ENCODE measurements at places on chromosomes 7 and 10.
A peak's percentile ranks its signal among the peaks of the same experiment; 100 is the strongest.

DNA sequence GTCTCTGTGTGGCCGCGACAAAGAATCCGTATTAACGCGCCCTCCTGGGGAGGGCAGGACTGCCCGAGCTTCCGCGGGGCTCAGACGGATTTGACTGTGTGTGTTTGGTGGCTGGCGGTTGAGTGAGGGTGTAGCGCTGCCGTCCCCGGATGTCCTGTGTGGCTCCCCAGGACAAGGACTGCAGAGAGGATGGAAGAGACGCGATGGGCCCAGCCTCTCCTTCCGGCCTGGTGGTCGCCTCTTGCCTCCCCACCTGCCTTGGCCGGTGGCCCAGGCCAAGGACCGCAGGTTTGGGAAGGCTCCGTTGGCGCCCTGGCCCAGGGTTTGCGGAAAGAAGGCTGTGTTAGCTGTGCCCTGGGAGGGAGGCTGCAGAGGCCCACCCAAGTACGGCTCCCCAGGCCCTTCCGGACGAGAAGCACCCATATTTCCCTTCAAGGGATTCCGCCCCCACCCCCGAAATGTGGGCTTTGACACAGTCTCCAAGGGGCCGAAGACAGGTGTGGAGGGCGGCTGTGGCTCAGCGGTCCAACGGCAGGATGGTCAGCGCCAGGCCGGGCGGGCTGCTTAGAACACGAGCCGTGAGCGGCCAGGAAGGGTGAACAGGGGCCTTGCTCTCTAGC, 2.3 kb downstream of the UNCX start:
- DNase-seq, result no peak

GRCh38 chr10:118596426-118597124, 1.1 kb upstream of the PRLHR start:
- DNase-seq, result peak; percentile 46

- DNase-seq, result no peak
Measured at GRCh38 chr7:47376991-47377616, 204.8 kb downstream of the TNS3 start.

DNA sequence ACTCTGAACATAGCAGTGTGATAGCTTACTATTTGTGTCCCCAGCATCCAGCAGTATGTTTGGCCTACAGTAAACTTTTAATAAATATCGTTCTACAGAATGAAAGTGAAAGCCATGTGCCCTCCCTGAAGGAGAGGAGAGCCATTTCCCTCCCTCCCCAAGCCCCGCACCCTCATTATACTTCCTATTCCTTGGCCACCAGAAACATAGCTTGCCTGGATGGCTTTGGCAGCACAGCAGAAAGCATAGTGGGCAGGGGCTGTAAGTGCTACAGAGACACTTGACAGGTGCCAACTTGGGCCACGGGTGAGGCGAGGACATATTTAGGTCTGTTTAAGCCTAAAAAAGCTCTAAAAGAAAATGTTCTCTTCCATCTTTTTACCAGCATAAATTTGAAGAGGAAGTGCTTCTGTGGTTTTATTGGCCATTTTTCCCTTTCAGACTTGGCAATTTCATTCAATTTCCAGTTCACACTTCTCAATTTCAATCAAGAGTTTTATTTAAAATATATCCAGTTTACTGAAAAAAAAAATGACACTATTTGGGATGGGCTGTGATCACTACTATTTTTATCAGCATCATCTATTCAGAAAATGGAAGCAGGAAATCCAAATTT, 12.7 kb downstream of the HHEX start:
- no peak for DNase-seq
